ENCODE measurements at places on chromosomes 1 and 21. TPM values are rescaled to one million over a fixed set of nuclear protein-coding genes. Genes with fewer than 3 reads are reported as not detected.

Gene MMEL1
- 9.2 TPM for total RNA-seq

Gene SH2D5
- total RNA-seq, result under 0.01 TPM

Gene EXO1
- total RNA-seq, result not detected

Gene ZC3H12A
- 5.8 TPM for total RNA-seq

Gene DISP1
- total RNA-seq, result 10.5 TPM

Gene CELA3A
- not detected for total RNA-seq

DNA sequence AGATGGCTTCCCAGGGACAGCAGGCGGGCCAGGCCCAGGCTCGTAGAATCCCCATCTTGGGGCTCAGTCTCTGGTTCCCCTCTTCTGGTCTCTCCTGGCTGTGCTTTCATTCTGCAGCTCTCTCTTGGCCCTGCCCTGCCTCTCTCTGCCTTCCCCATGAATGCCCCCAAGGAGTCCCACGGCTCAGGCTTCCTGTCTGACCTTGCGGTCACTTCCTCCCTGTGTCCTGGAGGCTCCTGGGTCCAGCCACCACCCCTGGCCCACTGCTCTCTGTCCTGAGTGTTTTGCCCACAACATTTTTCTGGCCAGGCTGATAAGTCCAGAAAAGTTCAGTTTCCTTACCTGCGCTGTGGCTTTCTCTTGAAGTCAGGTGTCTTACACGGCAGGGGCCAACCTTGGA, 29.1 kb downstream of the PIGP start:
- no peaks in the 10 kb centered on the region for H3K4me1 ChIP-seq
- H3K4me3 ChIP-seq, result no peak overlapping the region
- DNase-seq, result no peak
- H3K27me3 ChIP-seq, result no peaks in the 10 kb centered on the region
- no peaks in the 10 kb centered on the region for H3K36me3 ChIP-seq
- no peak overlapping the region for H3K27ac ChIP-seq

- DNase-seq, result no peak
- H3K36me3 ChIP-seq, result no peaks in the 10 kb centered on the region
- no peaks in the 10 kb centered on the region for H3K27me3 ChIP-seq
- H3K27ac ChIP-seq, result no peak overlapping the region
Measured at GRCh38 chr21:21210552-21210951, 212.3 kb downstream of the NCAM2 start.

- H3K36me3 ChIP-seq, result no peaks in the 10 kb centered on the region
- no peak overlapping the region for H3K27ac ChIP-seq
- no peak for DNase-seq
- peaks cover 44% of the 10 kb centered on the region for H3K27me3 ChIP-seq
Measured at GRCh38 chr1:2936559-2937515, 84.4 kb upstream of the ACTRT2 start.

DNA sequence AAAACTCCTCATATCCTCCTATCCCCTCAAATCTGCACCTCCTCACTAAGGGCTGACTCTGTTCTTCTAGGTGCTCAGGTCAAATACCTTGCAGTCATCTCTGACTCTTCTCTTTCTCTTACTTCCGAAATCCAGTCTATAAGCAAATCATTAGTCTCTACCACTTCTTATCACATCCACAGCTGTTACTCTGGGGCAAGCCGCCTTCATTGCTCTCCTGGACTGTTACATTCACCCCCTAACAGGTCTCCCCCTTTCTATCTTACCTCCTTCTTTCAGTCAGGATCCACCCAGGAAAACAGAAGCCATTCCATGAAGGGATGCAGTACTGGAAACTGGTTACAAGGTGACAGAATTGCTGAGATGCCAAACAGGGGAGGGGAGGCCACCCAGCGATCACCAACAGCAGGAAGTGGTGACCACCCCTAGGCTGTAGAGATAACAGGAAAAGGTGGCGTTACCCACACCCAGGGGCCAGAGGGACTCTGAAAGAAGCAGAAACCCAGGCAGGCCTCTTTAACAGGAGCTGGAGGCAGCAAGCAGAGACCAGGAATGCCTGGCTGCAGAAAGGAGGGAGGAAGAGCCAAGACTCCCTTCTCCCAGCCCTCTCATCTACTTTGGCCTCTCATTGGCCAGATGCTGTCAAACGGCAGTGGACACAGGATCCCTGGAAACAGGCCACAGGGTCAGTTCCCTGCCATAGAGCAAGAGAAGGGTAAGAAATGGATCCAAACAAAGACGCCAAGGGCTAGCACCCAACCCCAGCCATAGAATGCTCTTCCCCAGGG, 55.5 kb upstream of the FOXO6 start:
- DNase-seq, result no peak
- H3K4me3 ChIP-seq, result no peak overlapping the region
- no peak overlapping the region for H3K27ac ChIP-seq
- no peaks in the 10 kb centered on the region for H3K27me3 ChIP-seq
- no peaks in the 10 kb centered on the region for H3K4me1 ChIP-seq

DNA sequence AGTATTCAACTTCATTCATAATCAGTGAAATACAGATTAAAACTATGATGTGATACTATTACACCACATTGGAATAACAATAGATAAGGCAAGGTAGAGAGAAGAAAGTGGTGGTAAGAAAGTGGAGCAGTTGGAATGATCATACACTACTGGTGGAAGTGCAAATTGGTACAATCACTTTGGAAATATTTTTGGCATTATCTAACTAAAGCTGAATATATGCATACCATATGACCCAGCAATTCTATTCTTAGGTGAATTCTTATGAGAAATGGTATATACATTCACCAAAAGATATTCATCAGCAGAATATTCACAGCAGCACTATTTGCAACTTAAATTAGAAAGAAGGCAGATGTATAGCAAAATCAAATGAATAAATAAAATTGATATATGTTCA, 21.4 kb upstream of the PTPRC start:
- no peak for DNase-seq
- no peaks in the 10 kb centered on the region for H3K4me1 ChIP-seq
- no peaks in the 10 kb centered on the region for H3K27me3 ChIP-seq
- H3K36me3 ChIP-seq, result no peaks in the 10 kb centered on the region

DNA sequence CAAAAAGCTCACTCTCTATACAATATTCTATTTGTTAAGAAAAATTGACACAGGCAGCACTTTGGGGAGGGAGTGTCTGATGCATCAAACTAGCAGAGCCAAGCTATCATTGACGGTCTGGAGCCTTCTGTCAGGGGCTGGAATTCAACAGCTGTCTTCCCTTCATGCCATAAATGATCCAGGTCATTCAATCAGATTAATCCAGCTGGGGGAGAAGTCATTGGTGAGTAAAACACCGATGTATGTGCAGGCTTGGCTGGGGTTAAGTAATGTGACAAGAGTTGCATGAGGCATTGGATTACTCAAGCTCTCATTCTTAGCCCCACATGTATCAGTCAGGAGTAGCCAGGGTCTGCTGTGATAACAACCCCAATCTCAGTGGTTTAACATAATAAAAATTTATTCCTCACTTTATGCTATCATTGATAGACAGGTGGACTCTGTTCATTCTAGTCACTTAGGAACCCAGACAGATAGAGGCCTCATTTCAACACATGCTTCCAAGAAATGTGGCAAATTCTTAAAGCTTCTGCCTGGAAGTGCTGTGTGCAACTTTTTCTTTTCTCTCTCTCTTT, 118.1 kb upstream of the GADD45A start:
- H3K4me3 ChIP-seq, result no peak overlapping the region
- no peaks in the 10 kb centered on the region for H3K4me1 ChIP-seq
- no peak overlapping the region for H3K27ac ChIP-seq
- no peaks in the 10 kb centered on the region for H3K27me3 ChIP-seq
- no peak for DNase-seq

DNA sequence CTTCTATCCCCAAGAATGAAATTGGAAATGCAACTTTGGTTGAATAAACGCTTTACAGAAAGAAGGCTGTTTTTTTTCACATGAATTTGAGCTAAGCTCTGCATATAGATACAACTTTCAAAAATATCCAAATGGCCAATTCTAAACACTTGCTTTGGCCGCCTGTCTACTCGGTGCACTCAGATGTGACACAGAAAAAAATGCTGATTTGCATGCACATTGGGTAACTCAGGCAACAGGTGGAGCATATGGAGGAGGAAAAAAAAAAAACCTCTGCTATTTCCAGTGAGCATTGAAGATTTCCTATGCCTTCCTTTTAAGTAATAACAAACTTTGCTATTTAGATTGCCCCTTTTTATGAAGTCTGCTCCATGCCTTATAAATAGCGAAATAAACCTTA, 262.5 kb downstream of the GRIK1 start:
- H3K27ac ChIP-seq, result no peak overlapping the region
- DNase-seq, result no peak
- no peak overlapping the region for H3K4me3 ChIP-seq
- H3K27me3 ChIP-seq, result no peaks in the 10 kb centered on the region

DNA sequence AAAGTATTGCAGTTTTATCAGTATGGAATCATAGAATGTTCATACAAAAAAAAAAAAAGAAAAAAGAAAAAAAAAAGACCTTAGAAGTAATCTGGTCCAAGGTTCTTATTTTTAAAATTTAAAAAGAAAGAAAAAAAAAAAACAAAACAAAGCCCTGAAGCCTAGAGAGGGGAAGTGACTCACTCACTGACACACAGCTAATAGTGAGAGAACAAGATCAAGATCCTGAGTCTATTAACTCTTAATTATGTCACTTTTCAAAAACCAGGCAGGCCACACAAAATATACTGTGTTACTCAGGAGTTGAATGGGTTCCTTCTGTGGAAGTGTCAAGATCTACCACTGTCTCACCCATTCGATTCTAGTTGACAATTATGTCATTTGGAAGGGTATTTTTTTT, 433.9 kb upstream of the DAB1 start:
- no peak for DNase-seq
- H3K27ac ChIP-seq, result no peak overlapping the region
- no peaks in the 10 kb centered on the region for H3K27me3 ChIP-seq
- no peak overlapping the region for H3K4me3 ChIP-seq
- no peaks in the 10 kb centered on the region for H3K36me3 ChIP-seq

DNA sequence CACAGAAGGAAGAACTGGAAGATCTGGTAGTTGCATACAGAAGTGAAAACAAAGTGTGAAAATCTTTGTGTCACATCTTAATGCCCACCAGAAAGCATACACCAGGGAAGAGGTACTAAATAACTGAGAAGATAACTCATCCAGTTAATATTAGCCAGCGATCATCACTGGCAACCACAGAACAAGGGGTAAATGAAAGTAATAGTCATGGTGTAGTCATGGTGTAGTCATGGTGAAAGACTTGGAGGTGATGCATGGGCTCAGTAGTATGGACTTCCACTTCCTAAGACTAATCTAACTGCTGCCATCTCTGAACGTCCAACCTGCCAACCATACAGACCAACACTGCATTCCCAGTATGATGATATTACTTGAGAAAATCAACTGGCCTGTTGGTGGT, 481.2 kb upstream of the NR5A2 start:
- no peak for DNase-seq
- no peak overlapping the region for H3K4me3 ChIP-seq
- H3K27me3 ChIP-seq, result no peaks in the 10 kb centered on the region

GRCh38 chr1:41232305-41232704, 9.8 kb downstream of the SCMH1 start:
- no peak overlapping the region for H3K4me3 ChIP-seq
- H3K27me3 ChIP-seq, result no peaks in the 10 kb centered on the region
- no peaks in the 10 kb centered on the region for H3K4me1 ChIP-seq
- H3K36me3 ChIP-seq, result no peaks in the 10 kb centered on the region

DNA sequence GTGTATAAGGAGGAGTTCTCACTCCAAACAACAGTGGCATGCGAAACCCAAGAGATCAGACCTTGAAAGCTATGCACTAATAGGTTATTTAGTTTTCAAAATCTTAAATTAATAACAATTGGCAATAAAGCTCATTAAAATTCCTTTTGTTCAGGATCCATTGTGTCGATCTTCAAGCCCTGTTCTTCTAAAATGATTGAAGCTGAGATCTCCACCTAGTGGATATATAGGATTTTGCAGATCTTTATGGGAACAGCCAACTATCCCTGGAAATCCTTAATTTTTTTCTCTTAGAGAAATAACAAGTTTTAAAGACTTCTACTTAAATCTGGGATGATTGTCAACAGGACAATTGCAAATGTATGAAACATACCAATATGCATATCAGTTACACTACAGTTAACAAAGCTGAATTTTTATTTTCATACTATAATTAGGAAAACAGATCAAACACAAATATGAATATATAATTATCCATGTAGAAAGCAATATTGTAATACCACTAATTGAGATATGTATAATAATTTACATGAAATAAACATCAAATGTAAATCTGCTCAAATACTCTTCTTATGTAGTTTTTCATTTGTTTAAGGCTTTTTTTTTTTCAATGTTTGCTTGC, 43.3 kb downstream of the LRRC53 start:
- no peak overlapping the region for H3K27ac ChIP-seq
- no peaks in the 10 kb centered on the region for H3K36me3 ChIP-seq
- DNase-seq, result no peak
- H3K27me3 ChIP-seq, result no peaks in the 10 kb centered on the region
- no peaks in the 10 kb centered on the region for H3K4me1 ChIP-seq
- H3K4me3 ChIP-seq, result no peak overlapping the region

DNA sequence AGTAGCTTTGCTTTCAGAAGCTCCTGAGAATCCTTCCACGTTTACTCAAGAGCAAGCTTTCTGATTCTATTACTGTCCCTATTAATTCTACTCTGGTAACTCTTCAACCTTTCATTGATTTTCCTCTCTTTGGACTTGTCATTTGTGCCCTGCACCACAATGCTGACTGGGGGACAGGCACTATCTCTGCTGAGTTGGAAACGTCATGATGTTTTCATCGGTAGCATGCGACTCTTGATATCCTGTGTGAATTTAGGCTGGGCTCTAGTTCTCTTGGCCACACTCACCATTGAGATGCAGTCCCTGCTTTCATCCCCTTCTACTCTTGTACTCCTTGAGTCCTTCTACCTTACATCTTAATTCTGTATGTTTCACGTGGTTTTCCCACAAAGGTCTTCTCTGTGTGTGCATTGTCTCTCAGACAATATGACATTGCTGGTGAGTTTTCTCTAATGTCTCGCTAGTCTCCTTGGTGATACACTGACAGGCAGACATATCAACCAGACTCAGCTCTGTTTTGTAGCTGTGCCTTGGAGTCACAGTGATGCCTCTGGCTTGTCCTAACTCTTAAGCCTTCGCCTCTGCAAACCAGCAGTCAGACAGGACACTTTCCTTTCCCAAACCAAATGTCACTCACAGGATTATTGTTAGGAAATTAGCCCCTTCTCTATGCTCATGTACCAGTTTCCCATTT, 223.6 kb upstream of the ADGRL2 start:
- no peak overlapping the region for H3K27ac ChIP-seq
- H3K4me3 ChIP-seq, result no peak overlapping the region
- no peaks in the 10 kb centered on the region for H3K4me1 ChIP-seq
- DNase-seq, result no peak
